GM12891 (cell line): ENCODE measurements at places on chromosomes 2 and 18.

- no peak for DNase-seq
Observed at GRCh38 chr2:216318521-216318874, 53.8 kb downstream of the MARCHF4 start.

GRCh38 chr2:55779459-55780421 is 86.1 kb upstream of the PNPT1 start:
- DNase-seq = no peak

- DNase-seq = no peak
Observed at GRCh38 chr2:126776255-126776654, 120.3 kb downstream of the GYPC start.

GRCh38 chr2:74242354-74243071 is 44.1 kb downstream of the MTHFD2 start:
- DNase-seq = no peak

- no peak for DNase-seq
Observed at GRCh38 chr2:157662401-157662800, 33.7 kb upstream of the ACVR1C start.

- no peak for DNase-seq
Observed at GRCh38 chr2:128663371-128664050, 344.8 kb upstream of the HS6ST1 start.

DNA sequence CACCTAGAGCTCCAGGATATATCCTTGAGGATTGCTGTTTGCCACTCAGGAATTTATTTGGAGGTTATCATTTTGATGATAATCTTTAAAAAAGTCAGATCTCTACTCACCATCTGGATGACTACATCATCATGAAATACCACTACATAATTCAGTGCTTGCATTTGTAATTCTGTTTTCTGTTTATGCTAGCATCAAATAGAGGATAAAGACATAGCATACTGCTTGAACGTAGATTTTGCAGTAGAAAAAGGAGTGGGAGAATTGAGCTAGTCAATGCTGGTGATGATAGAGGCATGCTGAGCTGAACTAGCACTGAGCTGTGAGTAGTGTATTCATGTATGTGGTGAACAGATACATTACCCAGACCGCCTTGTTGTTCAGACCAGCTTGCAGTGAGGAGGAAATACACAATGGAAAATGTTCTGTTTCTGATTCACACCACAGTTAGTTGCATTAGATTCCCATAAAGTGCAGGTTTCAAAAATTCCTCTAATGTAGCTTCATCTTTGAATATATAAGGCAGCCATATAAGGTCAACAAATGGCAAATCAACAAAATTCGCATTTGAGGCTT is 68.8 kb upstream of the CDC42EP3 start:
- DNase-seq = no peak

DNA sequence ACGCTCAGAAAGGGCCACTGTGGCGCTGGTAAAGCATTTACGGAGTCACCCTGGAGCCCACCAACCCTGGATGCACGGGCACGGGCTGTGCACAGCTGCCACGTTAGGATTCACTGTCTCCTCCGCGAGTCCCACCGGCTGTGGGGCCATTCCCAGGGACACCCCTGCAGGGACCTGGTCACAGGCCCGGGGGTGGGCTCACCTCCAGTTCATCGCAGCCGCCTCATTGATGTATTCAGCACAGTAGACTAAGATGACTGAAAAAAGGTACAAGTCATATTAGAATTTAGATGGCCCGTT is 4.7 kb downstream of the TMEM18 start:
- DNase-seq = no peak

- DNase-seq = no peak
Observed at GRCh38 chr2:109376796-109377495, 236.8 kb downstream of the SEPTIN10 start.

- DNase-seq = no peak
Observed at GRCh38 chr2:238997137-238997390, 149.2 kb downstream of the TWIST2 start.

DNA sequence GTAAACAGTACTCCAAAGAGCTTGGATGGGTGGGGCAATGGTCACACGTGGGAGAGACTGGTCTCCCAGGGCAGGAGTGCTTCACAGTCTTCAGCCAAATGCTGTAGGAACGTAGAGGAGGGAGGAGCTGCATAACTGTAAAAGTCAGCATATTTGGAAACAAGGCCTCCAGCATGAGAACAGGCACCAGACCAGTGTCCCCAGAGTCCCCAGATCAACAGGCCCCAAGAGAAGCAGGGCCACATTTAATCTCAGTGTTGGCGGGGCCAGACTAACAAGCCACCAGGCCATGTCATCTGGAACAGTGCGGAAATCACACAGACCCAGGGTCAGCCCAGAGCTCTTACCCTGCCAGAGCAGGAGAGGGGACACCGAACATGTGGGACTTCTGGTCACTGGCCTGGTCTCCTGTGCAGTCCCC is 63.2 kb downstream of the ADCY3 start:
- no peak for DNase-seq
